ENCODE measurements at places on chromosomes 13 and 19. TPM values are rescaled to one million over a fixed set of nuclear protein-coding genes. Genes with fewer than 3 reads are reported as not detected.

Gene IRGC
- total RNA-seq: not detected

Gene CERS1
- 0.40 TPM for total RNA-seq

Gene AMER2
- not detected for total RNA-seq

Gene SH2D3A
- total RNA-seq: not detected

Gene TUBA3C
- not detected for total RNA-seq

Gene PLIN4
- total RNA-seq: 0.06 TPM

Gene NBEA
- 9.6 TPM for total RNA-seq

Gene PRODH2
- not detected for total RNA-seq

Gene ZBTB32
- total RNA-seq: not detected

Gene KLK3
- not detected for total RNA-seq

Gene CPB2
- not detected for total RNA-seq

Gene NFIX
- 85.9 TPM for total RNA-seq

Gene GSX1
- not detected for total RNA-seq

Gene FUT6
- total RNA-seq: not detected

Gene BRCA2
- 6.2 TPM for total RNA-seq

Gene IL27RA
- total RNA-seq: 2.1 TPM

Gene HSH2D
- total RNA-seq: not detected

Gene KL
- total RNA-seq: 0.13 TPM

Gene SIGLEC5
- not detected for total RNA-seq

Gene ZNF221
- 7.8 TPM for total RNA-seq

Gene ZNF701
- total RNA-seq: 11.8 TPM

Gene NDUFA7
- 28.9 TPM for total RNA-seq

Gene MTUS2
- 0.25 TPM for total RNA-seq

Gene CALR3
- 0.06 TPM for total RNA-seq

Gene KLF12
- total RNA-seq: 12.8 TPM

Gene KIR3DL1
- total RNA-seq: not detected

Gene URAD
- total RNA-seq: not detected

Gene CABP5
- total RNA-seq: not detected

Gene GIPC3
- total RNA-seq: under 0.01 TPM

All from aortic smooth muscle cell (primary cell).